ENCODE measurements at places on chromosomes 16 and 17.

- DNase-seq, result no peak
These were observed 2.0 kb downstream of the TMEM11 start for GRCh38 chr17:21211825-21212479.

GRCh38 chr17:67554634-67555033, 163.1 kb upstream of the NOL11 start:
- DNase-seq, result no peak

DNA sequence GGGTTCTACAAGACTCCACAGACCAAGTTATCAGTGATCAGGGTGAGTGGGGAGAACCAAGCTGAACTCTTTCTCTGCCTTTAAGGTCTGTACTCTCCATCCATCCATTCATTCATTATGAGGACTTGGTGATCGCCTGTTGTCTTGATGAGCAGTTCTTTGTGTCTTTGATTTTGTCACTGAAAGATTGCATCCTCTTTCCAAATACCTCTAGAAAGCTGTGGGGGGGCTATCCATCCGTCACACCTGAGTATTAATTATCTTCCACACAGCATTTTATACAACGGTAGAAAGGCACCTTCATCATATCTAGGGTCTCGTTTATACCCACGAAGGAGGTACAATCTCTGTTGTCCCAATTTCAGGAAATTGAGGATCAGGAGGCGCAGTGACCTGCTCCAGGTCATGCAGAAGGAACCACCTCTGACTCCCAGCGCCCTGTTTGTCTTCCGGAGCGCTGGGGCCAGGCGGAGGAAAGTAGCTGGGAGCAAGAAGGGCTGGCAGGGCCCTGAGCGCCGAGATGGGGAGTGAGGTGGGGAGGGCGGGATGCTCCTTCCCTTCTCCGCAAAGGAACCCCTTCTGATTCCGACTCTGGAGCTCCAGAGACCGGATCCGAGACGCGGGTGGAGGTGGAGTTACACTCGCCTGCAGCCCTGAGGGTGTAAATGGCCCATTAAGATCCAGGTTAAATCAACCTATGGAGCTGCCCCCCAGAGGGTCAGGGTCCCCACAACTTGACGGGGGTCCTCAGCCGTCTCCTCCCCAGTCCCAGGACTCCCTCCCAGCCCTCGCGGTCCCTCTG, 605 bp upstream of the ABAT start:
- DNase-seq, result no peak

DNA sequence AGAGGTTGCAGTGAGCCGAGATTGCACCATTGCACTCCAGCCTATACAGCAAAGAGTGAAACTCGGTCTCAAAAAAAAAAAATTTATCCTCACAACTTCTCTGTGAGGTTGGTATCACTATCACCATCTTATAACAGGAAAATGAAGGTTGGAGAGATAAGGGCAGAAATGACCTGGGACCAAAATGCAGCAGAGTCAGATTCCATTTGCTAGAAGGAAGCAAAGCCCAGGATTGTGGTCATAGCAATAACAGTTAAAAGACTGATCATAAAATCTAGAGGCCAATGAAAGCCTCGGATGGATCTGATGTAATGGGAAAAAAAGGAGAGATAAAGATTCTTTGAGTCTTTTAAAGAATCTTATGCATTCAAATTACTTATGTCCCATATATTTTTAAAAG, 69.6 kb upstream of the TEKT1 start:
- no peak for DNase-seq

DNA sequence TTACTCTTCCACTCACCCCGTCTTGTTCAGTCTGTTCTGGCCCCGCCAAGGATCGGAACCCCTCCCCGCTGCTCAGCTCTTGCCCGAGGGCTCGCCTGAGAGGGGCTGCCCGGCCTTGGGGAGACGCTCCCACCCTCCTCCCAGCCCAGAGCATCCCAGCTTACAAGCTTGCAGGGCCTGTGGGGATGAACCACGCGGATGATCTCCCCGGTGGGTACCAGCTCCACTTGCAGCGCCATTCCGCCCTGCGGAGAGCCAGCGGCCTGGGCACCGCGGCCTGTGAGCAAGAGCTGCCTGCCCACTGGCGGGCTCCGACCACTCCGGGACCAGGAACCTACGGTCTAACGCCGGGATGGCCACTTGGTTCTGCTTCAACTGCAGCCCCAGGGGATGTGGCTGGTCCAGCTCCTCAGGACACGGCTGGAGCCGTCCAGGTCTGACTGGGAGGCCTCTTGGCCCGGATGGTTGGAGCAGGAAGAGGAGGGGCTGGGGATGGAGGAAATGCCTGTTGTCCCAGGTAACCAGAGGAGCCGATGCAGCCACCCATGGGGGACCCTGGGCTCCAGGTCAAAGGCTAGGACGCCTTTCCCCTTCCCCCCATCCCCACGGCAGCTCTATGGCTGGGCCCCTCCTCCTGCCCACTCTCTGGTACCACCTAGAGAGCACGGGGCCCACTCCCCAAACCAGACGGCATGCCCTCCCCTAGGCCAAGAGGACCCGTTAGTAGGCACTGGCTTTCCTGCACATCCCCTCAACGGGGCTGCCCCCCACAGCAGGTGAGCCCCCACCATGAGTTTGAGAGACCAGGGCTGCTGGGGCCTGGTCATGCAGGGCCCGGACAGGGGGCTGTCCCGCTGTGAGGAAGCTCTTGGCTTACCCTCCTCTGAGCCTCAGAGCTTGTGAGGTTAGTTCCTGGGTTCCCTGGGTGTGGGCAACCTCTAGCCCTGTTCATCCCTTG, at the start of gene MYO1C:
TSS of gene MYO1C (minus strand) at position 438 of the 958 bp plus-strand sequence. CDS start at position 239, 199 bp downstream.
- DNase-seq, result no peak
